ENCODE measurements at places on chromosomes 12 and 14. TPM values are rescaled to one million over a fixed set of nuclear protein-coding genes. Genes with fewer than 3 reads are reported as not detected.

Gene MIA2
- 25.5 TPM for total RNA-seq

DNA sequence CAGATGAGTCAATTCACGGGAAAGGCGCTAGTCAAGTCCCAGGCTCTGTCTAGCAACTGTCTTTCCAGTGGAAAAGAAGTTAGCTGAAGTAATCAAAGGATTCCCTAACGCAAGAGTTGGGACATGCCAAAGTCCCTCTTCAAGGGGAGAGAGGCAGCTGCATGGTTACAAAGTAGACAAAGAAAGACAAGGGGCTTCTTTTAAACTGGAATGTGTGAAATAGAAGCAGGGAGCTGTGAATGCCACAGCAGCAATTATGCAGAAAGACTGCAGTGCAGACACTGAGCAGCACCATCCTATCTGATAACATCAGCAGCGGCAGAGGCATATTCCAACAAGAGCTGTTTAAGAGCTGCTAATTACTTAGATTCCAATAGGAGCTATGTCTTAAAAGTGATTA lies 12.5 kb upstream of the CIPC start:
- DNase-seq = no peak

- DNase-seq = no peak
These were observed 69.6 kb upstream of the DDX11 start for GRCh38 chr12:31003861-31004640.

Gene TAS2R30
- total RNA-seq = 2.6 TPM

Gene SMCO3
- not detected for total RNA-seq

DNA sequence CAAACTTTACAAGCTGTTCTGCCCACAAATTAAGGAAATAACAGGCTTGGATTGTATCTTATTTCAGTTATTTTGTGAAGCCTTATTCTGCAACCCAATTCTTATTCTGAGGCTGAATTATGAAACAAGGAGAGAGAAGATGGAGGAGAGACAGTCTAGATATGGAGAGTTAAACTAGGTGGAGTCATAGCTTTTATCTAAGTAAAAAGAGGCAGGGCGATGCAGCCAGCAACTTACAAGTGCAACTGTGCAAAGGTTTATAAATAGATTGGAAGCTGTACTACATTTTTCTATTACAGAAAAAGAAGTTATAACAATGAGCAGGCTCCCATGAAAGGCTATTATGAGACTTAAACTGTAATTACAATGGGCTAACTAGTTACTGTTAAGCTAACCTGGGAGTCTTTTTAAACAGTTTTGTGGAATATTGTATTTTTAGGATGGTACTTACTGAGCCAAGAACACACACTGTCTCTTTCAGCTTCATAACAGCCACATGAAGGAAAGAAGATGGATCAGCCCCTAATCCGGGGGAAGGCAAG lies 22.4 kb downstream of the NID2 start:
- DNase-seq = no peak

DNA sequence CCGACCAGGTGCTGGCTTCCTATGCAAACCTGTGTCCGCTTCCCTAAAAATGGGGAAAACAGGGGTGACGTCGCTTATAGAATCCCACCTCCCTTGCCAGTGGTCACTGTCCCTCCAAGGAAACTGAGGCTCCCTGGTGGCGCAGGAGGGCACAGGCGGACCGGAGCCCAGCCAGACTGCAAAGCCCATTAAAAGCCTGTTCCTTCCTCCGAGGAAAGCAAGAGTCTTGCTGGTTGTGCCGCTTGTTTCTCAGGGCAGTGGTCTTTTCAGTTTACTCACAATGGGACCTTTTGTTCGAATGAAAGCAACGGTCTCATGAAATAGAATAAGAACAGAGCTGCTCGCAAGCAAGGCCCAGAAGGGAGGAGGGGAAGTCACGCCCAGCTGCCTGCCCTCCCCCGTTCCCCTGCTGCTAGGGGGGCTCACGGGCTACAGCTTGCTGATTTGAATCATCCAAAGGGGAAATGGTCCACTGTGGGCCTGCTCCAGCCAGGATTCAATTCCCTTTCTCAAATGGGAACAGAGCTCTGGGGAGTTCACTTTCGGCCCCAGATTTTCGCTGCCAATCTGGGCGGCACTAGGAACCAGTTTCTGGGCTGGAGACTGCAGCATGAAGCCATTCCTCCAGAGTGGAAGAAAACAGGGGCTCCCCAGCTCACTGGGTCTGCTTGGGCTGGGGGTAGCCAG lies 4.6 kb upstream of the SELPLG start:
- DNase-seq = no peak

- no peak for DNase-seq
These were observed 15.6 kb downstream of the TPH2 start for GRCh38 chr12:71954083-71954778.

- DNase-seq = no peak
These were observed 14.2 kb upstream of the IFT81 start for GRCh38 chr12:110109837-110110535.

DNA sequence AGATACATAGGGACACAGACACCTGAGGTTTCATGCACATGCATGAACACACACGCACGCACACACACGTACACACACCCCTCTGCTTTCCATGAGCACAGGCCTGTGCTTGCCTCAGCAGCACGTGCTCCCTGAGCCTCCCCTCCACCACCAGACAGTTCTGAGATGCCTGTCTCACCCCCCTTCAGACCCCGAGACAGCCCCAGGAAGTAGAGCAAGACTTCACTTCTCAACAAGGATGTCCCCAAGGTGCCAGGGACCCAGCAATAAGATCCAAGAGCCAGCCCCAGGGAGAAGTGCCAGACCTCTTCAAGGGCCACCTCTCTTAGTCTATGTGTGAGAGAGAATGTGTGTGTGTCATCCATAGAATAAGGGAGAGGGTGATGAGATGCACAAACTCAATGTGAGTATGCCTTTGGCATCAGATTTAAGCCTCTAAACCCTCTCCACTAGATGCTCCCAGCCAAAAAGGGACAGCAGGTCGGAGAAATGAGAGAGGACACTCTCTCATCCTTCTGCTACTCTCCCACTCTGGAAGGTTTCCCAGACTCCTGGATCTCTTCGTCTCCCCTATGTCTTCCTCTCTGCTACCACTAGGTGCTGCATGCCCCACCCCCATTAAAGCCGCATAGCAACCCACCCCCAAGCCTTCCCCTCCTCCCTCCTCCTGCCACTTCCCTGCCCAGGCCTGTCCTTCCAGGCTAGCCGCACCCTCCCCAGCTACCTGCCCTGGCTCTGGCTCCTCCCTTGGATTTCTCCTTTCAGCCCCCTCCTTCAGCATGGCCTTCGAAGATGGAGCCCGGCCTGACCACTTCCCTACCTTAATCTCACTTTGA lies 7.7 kb downstream of the RARG start:
- DNase-seq = no peak

DNA sequence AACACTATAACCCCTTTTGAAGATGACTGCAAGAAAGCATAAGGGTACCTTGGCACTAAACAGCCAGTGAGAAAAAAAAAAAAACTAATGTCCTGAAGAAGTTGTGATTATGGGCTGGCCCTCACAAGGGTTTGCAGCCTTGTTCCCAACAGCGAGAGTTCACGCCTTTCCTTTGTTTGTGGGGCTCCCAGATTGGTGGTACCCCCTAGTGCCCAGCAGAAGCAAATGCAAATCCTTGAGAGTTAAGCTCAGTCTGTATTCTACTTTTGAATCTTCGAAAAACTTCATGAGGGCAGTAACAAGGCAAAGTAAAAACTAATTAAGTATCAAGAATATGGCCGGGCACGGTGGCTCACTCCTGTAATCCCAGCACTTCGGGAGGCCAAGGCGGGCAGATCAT lies 238.9 kb upstream of the LMO3 start:
- DNase-seq = no peak

Gene FAM90A1
- not detected for total RNA-seq

GRCh38 chr14:106417224-106418049 lies 891.1 kb downstream of the TMEM121 start:
- peak; percentile 88 for DNase-seq

Gene KRT2
- total RNA-seq = 0.10 TPM

GRCh38 chr12:26340649-26341048 lies 145.3 kb downstream of the SSPN start:
- no peak for DNase-seq

DNA sequence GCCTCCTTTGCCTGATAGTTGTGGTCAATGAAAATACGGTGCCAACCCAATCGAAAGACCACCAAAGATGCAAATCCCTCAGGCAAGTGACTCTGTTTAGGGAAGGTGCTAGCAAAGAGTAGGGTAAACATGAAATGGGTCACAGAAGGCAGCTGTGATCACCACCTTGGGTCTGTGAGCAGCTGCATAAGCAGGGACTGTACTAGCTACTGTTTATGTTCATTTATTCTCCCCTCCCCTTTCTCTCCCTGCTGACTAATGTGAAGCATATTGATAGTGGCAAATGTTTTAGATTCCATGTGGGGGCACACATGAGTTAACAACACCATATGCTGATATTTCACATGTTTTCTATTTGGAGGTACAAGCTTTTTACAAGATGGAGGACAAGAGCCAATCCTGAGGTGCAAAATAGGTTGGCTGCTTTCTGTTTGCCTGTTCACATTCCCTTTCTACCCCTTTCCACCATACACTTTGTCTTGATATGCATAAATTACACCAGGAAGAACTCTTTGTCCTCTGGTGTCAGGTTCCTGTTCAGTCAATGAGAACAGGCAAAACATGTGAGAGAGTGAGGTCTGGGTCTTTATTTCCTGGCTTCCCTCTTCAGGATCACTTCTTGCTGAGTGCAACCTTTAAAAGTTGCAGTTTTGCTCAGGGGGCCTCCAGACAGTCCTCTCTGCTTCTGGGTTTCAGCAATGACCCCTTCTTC lies 71.1 kb downstream of the AVPR1A start:
- DNase-seq = no peak

DNA sequence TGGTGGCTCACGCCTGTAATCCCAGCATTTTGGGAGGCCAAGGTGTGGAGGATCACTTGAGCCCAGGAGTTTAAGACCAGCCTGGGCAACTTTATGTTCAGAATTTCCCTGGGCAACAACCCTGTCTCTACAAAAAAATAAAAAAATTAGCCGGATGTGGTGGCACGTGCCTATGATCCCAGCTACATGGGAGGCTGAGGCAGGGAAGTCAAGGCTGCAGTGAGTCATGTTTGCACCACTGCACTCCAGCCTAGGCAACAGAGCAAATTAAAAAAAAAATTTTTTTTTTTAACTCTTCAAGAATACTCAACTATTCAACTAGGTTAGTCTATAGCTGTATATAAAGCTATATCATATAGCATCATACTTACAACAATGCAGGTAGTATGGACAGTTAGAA lies 113.0 kb downstream of the RALGAPA1 start:
- DNase-seq = no peak

DNA sequence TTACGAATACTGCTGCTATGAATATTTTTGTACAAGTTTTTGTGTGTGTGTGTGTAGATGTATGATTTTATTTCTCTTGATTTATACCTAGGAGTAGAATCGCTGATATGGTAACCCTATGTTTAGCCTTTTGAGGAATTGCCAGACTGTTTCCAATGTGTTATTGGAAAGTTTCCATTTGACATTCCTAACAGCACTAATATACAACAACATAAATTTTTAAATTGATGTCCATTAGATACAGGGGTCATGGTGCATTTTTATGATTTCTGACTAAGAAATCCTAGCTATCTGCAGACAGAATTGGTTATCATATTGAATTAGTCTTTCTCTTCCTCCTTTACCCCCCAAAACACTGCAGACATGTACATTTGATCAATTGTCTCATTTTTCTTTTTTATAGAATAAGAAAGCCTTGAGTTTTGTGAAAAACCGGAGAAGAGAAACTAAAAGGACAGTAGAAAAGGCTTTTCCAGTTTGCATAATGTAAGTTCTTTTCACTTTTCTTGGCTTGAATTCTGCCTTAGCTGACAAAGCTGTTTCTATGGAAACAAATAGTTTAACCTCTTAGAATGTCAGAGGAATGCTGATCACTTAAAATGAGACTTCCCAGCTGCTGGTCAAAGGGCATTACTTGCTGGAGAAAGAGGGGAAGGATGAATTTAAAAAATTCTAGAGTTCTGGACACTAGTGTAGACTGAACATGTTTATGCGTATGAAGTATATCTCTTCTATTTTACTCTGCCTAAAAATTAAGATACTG lies 28.2 kb downstream of the PALS1 start:
- no peak for DNase-seq

Gene SOX5
- total RNA-seq = not detected

DNA sequence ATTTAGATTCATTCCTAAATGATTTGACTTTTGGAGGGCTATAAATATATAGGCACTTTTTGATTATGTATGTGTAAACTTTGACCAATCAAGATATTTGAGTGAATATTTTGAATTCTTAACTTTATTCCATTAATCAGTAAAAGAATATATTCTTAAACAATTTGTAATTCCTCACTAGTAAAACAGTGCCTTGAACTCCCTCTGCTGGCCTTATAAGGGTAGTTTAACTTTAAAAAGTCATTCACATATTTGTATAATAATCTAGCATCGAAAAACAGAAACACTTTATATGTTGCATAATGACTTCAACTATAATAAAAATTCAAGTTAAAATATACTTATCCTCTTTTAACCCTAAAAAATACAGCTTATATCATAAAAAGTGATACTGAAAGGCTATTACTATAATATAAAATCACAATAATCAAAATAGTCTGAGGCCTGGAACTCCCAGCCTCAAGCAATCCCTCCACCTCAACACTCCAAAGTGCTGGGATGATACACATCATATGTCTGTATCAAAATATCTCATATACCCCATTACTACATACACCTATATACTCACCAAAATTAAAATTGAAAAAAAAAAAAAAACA lies 31.2 kb downstream of the CCDC59 start:
- DNase-seq = no peak

Gene HELB
- 42.3 TPM for total RNA-seq

DNA sequence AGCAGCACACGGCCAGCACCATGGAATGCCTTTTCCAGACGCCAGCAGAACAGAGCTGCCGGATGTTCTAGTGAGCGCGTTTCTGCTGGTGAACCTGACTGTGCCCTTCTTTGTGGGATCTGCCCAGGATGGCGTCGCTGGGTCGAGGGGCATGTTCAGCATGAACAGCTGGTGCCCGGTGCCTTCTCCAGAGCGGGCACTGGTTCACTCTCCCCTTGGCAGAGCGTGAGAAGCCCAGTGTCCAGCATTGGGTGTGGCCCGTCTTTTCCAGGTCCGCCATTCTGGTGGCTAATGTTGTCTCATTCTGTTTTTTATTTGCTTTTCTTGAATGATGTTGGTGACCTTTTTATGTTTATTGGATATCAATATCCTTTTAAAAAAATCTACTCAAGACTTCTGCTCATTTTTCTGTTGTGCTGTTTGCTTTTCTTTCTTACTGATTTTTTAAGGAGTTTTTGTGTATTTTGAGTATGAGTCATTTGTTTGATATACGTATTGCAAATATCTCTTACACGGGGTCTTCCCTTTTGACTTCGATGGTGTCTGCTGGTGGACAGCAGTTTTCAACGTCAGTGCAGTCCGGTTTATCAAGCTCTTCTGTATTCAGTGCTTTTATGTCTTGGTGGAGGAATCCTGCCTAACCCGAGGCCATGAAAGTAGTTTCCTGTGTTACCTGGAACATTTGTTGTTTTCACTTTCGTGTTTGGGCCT lies 74.3 kb downstream of the ADGRD1 start:
- DNase-seq = no peak
